ENCODE measurements at places on chromosomes 4 and X. TPM values are rescaled to one million over a fixed set of nuclear protein-coding genes. Genes with fewer than 3 reads are reported as not detected.

DNA sequence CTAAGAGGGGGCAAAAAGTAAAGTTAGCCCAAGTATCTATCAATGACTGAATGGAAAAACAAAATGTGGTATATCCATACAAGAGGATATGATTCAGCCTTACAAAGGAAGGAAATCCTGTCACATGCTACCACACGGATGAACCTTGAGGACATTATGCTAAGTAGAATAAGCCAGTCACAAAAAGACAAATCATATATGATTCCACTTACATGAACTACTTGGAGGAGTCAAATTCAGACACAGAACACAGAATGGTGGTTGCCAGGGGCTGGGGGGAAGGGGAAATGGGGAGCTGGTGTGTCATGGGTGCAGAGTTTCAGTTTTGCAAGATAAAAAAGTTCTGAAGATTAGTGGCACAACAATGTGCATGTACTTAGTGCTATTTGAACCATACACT, 101.8 kb downstream of the SH3KBP1 start:
- no peak for DNase-seq

DNA sequence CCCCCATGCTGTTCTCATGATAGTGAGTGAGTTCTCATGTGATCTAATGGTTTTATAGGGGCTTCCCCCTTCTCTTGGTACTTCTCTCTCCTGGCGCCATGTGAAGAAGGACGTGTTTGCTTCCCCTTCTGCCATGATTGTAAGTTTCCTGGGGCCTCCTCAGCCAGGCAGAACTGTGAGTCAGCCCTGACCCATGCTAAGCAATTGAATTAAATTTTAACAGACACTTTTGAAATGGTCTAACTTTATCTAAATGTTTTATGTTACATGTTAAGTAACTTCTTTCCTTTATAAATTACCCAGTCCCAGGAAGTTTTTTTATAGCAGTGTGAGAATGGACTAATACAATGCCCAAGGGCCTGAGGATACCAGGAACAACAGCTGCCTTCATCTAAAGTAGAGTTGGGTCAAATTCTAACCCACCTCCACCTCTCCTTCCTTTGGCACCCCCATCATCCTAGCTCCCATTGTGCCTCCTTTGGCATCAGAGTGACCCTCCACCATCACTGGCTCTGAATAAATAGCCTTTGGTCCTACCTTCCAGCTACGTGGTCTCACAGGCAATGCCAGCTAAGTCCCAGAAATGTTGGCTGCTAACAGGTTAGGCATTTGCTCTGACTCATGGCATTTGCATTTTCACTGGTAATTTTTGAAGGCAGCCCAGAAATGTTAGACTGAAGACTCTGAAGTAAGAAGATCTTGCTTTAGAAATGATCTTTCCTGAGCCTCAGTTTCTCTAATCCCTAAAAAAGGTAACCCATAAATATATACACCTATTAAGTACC, 182.1 kb downstream of the MOSPD2 start:
- DNase-seq = no peak

- no peak for DNase-seq
Observed at GRCh38 chr4:151676301-151676700, 84.5 kb downstream of the GATB start.

DNA sequence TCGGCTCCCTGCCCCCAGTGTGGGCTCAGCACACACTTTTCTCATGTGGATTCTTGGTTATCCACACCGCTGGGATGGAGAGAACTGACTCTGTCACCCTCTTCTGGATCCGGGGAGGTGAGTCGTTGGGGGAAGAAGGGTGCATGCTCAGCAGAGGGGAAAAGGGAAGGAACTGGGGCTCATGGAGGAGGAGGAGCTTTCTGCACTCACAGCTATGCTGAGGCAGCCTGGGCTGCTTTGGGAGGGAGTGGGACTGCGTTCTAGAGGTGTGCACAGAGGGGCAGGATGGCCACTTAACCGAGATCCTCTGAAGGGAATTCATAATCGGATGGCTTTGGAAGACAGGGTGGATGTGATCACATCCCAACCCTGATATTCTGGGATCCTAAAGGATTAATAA, 51.6 kb downstream of the RTL5 start:
- no peak for DNase-seq

GRCh38 chr4:57351731-57352130, 241.5 kb upstream of the IGFBP7 start:
- no peak for DNase-seq

- DNase-seq = peak; percentile 67
Observed at GRCh38 chr4:168451744-168452390, 28.4 kb downstream of the DDX60L start.

GRCh38 chr4:98997166-98997565, 1.6 kb downstream of the METAP1 start:
- DNase-seq = no peak

GRCh38 chr4:94892051-94892450, 134.3 kb downstream of the BMPR1B start:
- DNase-seq = no peak

DNA sequence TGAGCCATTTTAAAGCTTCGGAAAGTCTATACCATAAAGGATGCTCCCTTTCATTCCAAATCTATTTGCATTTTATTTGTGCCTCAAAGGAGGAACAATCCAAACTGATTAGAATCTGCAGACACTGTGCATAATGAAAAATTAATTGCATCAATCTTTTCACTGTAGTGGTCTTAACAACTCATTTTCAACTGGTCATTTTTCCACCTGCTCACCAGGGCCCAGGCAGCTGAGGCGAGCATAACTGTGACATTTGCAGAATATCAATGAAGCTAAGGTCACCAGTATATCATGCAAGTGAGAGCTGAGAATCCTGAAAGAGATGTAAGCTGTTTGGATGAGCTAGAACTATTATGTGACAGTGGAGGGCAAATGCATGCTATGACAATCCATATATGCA, 387.3 kb upstream of the TECRL start:
- DNase-seq = no peak

- DNase-seq = no peak
Observed at GRCh38 chrX:123976706-123977316, 15.3 kb downstream of the STAG2 start.

DNA sequence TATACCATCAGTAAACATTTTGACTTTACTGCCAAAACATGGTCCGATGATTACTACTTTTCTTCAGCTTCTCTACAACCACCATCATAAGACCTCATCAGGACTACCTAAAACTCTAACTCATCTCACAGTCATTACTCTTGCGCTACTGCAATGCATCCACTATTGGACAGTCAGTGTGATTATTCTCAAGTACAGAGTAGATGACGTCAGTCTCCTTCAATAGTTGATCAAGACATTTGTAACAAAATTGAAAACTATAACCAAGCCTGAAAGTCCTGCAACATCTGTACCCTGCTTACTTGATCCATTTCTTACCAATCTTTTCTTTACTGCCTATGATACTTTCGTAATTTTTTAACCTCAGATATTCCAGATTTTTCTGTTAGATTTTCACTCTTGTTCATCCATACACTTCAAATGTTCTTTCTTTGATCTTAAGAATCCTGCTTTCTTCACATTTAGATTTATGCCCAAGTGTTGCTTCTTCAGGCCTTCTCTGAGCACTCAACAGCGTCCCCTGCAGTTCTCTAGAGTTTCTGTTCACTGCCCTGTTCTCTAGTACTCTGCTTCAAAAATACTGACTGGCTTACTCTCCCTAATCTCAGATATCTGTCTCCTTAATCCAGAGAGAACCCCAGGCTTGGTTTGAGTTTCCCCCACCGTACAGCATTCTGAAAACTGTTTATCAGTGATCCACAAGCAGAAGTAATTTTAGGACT, 1517.6 kb downstream of the STIM2 start:
- DNase-seq = no peak

GRCh38 chr4:41375561-41375960, 118.8 kb downstream of the UCHL1 start:
- DNase-seq = no peak

DNA sequence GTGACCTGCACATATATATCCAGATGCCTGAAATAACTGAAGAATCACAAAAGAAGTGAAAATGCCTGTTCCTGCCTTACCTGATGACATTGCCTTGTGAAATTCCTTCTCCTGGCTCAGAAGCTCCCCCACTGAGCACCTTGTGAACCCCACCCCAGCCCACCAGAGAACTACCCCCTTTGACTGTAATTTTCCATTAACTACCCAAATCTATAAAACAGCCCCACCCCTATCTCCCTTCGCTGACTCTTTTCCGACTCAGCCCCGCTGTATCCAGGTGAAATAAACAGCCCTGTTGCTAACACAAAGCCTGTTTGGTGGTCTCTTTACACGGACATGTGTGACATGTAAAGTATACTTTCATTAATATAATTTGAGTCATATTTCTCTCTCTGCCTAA, 320.3 kb upstream of the TECRL start:
- no peak for DNase-seq

- DNase-seq = peak; percentile 32
Observed at GRCh38 chr4:189940178-189941004, at the start of gene FRG1. Gene FRG1 (plus strand): TSS chr4:189940872. CDS start chr4:189941010, 138 bp downstream.

GRCh38 chr4:27066591-27066990, 205.9 kb downstream of the STIM2 start:
- DNase-seq = no peak

- no peak for DNase-seq
Observed at GRCh38 chr4:113438596-113438995, 322.9 kb downstream of the CAMK2D start.

ASB5 gene
- not detected for total RNA-seq

TMEM144 gene
- 6.0 TPM for total RNA-seq

PUDP gene
- 14.2 TPM for total RNA-seq

TXLNG gene
- 10.2 TPM for total RNA-seq

BTC gene
- total RNA-seq = 0.08 TPM

ZCCHC18 gene
- total RNA-seq = 0.62 TPM

SPP1 gene
- 1.6 TPM for total RNA-seq

HDX gene
- total RNA-seq = 5.3 TPM

PARM1 gene
- total RNA-seq = 0.21 TPM

XKRX gene
- total RNA-seq = 0.21 TPM

P2RY8 gene
- 0.18 TPM for total RNA-seq

FAM236B gene
- total RNA-seq = not detected

All from Panc1 (cell line).